ENCODE measurements at places on chromosomes 12 and 14.

GRCh38 chr14:20723488-20723887, 22.2 kb upstream of the EDDM3A start:
- no peak for DNase-seq

GRCh38 chr14:50007123-50007903, 109.1 kb downstream of the VCPKMT start:
- DNase-seq = no peak

DNA sequence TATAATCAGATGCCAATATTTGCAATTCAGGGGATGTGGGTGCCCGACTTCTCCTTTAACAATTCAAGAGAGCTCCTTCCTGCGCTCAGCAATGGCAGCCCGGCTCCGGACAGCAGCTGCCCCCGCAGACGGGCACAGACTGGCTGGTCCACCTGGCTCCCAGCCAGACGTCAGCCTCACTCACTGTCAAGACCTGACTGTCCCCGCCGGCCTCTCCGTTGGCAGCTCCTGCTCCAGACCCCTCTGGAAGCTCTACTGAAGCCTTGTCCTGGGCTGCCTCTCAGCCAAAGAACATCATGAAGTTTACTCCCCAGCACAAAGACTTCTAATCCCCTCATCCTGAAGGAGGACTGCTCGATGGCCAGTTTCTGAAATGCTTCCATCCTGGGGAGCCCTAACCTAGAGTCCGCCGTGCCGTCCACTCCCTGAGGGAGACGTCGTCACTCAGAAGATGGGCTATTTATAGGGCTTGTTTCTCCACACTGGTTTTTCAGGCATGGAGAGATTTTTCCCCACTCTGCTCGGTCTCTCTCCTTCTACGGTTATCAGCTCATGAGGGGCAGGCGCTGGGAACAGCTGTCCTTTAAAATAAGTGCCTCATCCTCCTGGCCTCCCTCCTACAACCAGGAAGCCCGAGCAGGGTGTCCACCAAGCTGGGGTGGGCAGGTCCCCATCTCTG, 126.2 kb downstream of the RFLNA start:
- DNase-seq = no peak

- no peak for DNase-seq
These were observed 8.7 kb upstream of the SMCO2 start for GRCh38 chr12:27437839-27438238.

- DNase-seq = no peak
These were observed 22.9 kb downstream of the ASCL1 start for GRCh38 chr12:102980350-102980749.

- DNase-seq = no peak
These were observed 1027.6 kb downstream of the BCL11B start for GRCh38 chr14:98244162-98244948.

- no peak for DNase-seq
These were observed 63.6 kb downstream of the TMCC3 start for GRCh38 chr12:94586589-94587259.

- no peak for DNase-seq
These were observed 226.8 kb upstream of the ALG10 start for GRCh38 chr12:33795536-33795935.

- DNase-seq = no peak
These were observed 29.9 kb downstream of the PPFIBP1 start for GRCh38 chr12:27553941-27554340.

GRCh38 chr12:18951218-18951617, 178.3 kb upstream of the PLEKHA5 start:
- no peak for DNase-seq

GRCh38 chr12:49909826-49910225, 6.1 kb upstream of the FAIM2 start:
- DNase-seq = no peak

GRCh38 chr12:93943780-93944179, 204.6 kb upstream of the PLXNC1 start:
- no peak for DNase-seq

- no peak for DNase-seq
These were observed 398.0 kb downstream of the FSCB start for GRCh38 chr14:44109036-44109435.

GRCh38 chr12:76504606-76505005, 55.0 kb downstream of the OSBPL8 start:
- DNase-seq = no peak

DNA sequence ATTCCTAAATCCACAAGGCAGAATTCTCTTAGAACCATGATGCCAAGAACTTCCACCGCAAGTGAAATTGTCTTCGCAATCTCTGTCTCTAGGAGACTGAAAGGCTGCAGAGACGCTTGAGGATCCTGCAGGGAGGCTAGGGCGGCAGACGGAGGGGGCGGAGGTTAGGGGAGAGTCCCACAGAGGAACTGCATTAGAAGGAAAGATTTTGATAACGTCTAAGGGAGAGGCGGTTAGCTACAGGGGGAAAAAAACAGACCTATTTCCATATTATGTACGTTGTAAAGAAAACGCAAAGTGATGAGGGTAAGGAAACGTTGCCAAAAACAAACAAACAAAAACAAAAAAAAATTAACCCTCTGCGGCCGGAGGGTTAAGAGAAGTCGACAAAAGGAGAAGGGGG, 595 bp downstream of the KLHL28 start:
- DNase-seq = peak; percentile 58

DNA sequence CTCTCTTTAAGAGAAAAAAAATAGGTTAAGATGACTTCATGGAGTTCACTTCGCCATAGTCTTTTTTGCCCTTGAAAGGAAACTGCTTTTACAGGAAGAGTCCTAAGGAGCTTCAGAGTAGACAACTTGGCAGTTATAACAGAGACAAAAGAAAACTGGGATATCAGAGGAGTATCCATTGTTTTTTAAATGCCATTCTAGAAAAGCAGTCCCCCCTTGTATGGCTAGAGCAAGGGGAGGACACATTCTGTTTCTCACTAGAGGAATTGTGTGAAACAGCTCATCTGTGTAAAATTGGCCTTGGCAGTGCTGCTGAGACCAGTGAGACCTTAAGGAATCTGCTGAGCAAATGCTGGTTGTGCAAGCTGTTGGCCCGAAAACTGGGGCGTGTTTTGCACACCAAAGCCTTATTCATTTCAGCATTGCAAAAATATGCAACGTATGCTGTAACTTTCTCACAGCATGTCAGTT, 128.0 kb downstream of the GPR135 start:
- DNase-seq = no peak

DNA sequence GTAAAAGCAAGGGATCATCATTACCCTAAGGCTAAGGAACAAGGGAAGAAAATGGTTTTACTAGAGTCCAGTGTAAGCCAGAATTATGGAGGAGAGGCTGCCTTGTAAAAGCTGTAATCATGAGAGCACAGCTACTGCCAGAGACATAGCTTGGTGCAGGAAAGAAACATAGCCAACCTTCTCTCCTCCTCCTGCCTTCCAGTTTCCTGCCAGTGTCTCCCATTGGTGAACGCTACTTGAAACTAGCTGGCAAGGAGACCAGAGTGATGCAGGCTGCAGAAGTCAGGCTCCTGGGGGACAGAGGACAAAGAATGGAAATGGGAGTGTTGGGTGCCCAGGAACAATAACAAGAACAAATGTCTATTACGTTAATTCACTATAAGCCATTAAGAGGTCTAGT, 158.5 kb downstream of the NELL2 start:
- no peak for DNase-seq

DNA sequence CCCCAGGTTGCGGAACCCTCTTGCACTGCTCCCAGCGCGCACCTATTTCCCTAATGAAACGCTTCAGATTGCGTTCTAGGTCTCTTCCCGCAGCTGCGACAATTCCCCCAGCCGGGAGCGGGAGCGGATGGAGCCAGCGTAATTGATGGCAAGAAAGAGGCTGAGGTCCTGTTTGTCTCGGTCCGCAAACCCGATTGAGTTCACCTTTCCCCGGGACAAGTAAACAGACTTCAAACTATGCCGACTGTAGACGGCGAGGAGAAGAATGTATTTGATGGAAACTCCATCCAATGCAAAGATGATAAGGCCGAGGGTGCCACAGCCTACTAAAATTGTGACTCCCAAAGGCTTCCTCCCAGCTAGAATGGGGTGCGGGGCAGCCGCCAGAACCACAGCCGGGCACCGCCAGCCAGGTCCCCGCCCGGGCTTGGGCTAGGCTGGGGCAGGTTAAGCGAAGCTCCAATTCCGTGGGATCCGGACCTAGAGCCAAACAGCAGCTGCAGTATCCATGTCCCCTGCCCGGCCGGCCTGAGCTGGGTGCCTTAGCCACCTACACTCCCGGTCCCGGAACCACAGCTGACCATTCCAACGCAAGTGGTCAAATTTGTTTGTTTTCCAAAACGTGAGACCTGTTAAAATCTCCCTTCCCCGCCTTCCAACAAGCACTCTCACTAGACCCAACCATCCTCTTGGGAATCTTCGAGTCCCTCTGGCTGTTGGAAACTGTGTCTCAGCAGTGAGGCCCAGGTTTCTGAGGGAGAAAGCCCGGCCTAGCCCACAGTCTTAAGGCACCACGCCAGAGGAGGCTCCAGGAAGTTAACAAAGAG, 5.5 kb downstream of the NKX2-1 start:
- DNase-seq = no peak

GRCh38 chr14:90302529-90303303, 29.0 kb downstream of the NRDE2 start:
- no peak for DNase-seq

GRCh38 chr14:59147007-59147406, 41.5 kb upstream of the DAAM1 start:
- DNase-seq = no peak

- no peak for DNase-seq
These were observed 74.4 kb downstream of the ALG10B start for GRCh38 chr12:38391007-38391406.

Measured in SK-MEL-5 (cell line).